ENCODE measurements at places on chromosomes 2 and 18.

DNA sequence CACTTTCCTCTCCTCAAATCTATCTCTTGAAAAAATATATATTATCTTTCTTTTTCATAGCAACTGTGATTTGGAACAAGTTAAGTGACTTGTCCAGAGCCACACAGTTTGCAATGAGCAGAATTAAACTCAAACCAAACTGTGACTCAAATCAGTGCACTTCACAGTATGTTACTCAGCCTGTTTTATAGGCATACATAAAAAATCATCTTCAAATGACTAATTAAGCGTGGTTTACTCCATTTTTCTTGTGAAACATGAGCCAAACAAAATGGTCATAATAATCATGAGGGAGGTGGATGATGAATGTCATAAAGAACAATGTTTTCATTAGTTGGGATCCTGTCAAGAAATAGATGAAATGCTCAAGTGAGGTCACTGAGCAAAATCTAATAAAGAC, 6.1 kb upstream of the CCDC178 start:
- H3K27ac ChIP-seq = no peak overlapping the region
- H3K4me1 ChIP-seq = no peaks in the 10 kb centered on the region
- no peak overlapping the region for H3K4me3 ChIP-seq
- DNase-seq = no peak
- no peaks in the 10 kb centered on the region for H3K36me3 ChIP-seq

DNA sequence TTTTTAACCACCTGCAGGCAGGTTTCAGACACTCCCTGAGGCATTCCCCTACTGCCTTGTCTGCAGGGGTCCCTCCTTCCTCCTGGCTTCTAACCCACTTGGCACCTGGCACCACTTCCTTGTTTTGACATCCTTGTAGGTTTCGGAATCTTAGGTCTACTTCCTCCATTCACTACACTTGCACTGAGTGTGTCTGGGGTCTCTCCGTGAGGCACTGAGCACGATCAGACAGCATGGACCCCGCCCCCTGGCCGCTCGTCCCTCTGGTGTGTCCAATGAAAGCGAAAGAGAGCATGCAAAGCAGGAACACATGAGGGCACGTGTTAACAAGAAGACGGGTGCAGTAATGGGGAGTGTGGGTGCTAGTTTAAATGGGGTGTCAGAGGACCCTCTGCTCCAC, 63.8 kb downstream of the HAUS1 start:
- H3K27ac ChIP-seq = no peak overlapping the region
- no peak for DNase-seq
- peaks cover 4% of the 10 kb centered on the region for H3K4me1 ChIP-seq
- H3K4me3 ChIP-seq = no peak overlapping the region

GRCh38 chr2:1478311-1479305, 65.3 kb downstream of the TPO start:
- no peaks in the 10 kb centered on the region for H3K36me3 ChIP-seq
- no peak overlapping the region for H3K4me3 ChIP-seq
- DNase-seq = no peak
- no peak overlapping the region for H3K27ac ChIP-seq
- H3K4me1 ChIP-seq = no peaks in the 10 kb centered on the region

DNA sequence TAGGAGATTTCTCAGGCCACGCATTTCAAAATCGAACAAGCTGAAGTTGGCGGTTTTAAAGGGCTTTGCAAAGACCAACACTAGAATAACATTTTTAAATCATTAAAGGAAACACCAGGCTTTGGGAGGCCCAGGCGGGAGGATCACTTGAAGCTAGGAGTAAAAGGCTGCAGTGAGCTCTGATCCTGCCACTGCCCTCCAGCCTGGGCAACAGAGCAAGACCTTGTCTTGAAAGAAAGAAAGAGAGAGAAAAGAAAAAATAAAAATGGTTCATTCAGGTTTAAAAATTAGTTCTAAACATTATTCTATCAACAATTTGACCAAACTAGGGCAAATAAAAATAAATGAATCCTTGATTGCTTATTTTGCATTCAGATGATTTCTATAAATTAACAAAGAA, 789 bp upstream of the CHST9 start:
- H3K4me1 ChIP-seq = no peaks in the 10 kb centered on the region
- no peak overlapping the region for H3K27ac ChIP-seq
- DNase-seq = no peak
- H3K4me3 ChIP-seq = no peak overlapping the region
- H3K27me3 ChIP-seq = no peaks in the 10 kb centered on the region
